ENCODE measurements at places on chromosomes 12 and 14.

DNA sequence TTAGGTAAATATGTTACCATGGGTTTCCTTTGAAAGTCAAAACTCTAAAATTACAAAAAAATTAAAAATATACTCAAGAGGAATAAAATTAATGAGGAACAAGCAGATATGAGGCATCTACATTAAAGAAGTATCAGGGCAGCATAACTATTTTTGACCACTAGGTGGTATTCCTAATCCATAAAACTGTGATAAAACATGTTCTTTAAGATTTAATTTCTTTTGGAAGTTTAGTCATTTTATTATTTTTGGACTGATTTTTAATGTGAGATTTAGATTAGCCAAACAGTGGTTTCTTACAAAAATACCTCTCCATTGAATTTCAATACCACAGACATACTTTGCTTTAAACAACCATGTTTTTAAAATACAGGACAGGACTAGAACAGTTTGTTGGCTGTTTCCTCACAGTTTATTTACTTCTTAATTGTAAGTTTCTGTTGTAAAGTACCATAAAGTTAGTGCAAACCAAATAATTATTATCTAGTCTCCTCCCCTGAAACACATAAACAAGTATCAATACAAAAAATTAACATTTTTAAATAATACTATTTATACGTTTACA is 49.8 kb downstream of the NTS start:
- DNase-seq: no peak

GRCh38 chr12:84969226-84969625 is 56.6 kb upstream of the SLC6A15 start:
- DNase-seq: no peak

DNA sequence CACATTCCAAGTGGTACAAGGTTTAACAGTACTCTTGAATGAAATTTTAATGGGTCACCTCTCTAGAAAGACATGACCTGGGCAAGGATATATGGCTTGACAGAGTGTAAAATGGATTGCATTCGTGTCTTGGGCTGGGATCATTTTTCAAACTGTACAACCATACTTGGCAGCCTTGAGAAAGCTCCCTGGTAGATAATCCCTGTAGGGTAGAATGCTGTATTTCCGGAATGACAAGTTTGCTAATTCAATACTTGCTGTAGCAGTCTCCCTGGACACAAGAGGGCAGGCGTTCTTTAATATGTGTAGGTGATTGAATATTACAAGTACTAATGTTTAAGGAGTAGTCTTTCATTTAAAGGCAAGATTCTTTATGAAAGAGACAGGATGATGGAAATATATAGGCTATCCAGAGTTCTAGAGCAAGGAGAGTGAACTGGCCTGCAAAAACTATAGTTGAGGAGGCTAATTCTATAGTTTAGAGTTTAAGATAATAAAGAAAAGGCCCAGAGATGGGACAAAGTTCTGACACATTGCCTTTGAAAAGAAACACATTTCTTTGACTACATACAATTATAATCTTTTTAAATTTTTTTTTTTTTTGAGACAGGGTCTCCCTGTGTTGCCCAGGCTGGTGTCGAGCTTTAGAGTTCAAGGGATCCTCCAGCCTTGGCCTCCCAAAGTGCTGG is 53.4 kb downstream of the PLBD1 start:
- no peak for DNase-seq

- DNase-seq: no peak
Measured at GRCh38 chr12:15130541-15130940, 90.7 kb downstream of the RERG start.

DNA sequence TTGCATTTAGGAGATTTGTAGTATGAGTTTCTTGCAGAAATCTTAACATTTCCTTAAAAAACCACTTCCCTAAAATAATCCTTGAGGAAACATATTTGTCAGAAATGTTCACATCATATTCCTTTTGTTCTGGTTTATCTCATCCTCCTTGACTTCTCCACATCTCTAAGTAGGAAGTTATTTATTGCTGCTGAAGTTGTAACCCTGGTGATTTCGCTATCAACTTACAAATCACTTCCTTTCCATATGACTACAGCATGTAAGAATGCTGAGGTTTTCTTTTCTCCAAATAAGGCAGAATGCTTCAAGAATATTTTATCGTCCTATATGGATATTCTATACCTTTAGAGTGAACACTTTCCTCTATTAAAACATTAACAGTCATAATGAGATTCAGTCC is 751.7 kb downstream of the NRXN3 start:
- no peak for DNase-seq

DNA sequence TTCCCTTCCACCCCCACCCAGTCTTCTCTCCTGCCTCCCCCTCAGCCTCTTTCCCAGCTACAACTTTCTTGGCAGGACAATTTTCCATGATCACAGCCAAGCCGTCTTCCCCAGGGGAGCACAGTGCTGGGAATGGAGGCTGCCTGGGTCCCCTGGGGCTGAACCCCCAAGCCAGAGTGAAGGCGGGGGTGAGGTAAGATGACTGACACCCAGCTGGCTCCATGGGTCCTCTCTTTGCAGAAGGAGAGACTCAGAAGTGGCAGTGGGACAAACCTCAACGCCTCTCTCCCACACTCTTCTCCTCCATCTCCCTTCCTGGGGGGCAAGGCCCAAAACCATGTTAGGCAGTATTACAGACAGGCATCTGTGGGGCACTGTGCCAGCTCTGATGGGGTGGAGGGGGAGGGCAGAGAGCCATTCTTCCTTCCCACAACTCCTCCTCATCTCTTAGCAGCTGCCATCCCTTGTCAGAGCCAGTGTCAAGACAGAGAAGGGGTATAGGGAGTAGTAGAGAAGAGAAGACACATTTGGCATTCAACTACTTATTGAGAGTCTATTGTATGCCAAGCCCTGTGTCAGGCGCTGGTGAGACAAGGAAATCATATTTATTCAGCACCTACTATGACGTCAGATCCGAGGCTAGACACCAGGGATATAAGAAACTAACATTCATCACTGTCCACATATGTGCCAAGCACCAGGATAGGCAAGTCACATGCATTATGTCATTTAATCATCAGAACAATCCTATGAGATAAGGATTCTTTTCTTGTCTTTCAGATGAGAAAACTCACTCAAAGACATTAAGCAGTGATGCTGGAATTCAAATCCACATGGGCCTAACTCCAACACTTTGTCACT is 3.6 kb downstream of the ITGA7 start:
- no peak for DNase-seq

DNA sequence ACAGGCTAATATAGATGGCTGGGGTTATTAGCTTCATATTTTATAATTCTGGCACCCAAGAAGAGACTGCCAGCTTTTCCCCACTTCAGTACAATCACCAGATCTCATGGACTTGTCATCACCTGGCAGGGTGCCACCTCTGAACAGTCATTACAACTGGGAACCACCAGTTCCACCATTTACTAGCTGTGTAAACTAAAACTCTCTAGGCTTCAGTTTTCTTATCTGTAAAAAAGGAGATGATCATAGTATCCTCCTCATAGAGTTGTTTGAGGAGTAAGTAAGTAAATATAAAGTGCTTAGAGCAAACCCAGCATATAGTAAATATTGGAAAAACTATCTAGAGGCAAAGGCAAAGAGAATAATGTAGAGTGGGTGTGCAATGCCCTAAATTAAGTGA is 19.3 kb downstream of the CPNE8 start:
- no peak for DNase-seq

GRCh38 chr14:99380402-99380801 is 100.3 kb downstream of the SETD3 start:
- DNase-seq: no peak

DNA sequence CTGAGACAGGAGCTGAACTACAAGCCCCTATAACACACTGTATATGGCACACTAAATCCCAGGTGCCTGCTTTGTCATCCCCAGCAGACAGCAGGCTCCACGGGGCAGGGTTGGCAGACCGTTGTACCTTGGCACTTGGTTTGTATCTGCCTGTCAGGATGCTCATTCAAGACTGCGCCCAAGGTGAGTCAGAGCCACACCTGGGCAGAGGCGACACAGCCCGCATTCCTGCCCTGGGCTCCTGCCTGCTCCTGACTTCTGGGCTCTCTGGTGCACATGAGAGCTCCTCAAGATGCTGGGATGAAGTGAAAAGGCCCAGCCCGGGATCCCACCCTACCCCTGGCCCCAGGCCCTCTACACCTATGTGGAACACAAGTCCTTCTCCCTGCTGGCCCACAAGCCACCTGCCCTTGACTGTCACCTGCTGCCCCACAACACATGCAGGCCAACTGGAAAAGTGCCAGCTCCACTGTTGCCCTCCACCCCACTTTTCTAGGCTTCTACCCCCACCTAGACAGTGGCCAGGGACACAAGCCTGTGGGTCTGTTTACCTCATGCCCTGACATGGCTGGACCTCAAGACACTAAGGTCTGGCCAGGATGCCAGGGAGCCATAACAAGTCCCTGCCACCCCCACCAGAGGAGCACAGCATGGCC is 30.8 kb upstream of the PNMA1 start:
- DNase-seq: no peak

GRCh38 chr12:123091230-123092150 is 59.4 kb downstream of the PITPNM2 start:
- DNase-seq: no peak

DNA sequence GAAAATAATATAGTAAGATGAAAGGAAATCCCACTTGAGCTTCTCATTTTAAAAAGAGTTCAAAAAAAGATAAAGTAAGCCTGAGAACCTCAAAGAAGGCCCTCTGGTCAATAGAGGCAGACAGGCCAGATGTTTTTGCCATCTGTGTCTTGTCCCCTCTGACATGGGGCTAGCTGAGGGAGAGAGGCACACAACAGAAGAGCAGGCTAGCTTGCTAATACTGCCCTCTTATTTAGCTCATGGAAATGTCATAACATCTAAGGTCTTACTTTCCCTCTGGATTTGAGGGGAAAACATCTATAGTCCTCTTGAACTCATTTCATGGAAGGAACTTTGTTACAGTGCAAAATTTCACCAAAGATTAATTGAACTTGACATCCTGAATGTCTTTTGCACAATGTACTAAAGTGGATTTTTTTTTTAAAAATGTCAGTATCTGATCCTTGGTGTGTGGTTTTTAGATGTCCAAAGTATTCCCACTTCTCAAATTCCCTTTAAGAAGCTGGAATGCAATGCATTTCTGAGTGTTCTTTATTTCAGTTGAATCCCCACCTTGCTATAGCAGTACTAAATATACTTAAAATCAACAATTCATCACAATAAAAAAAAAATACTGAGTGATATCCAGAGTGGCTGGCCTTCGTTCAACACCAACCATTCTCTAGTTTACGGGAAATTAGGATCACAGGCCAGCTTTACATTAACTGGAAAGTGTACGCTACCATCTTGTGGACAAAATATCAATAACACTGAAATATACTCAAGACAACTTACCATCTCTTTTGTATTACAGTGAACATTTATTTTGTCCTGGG is 176.7 kb downstream of the PAH start:
- DNase-seq: no peak

- DNase-seq: peak; percentile 91
Measured at GRCh38 chr12:10027721-10028120, 2.8 kb upstream of the CLEC9A start.

- DNase-seq: no peak
Measured at GRCh38 chr12:27733052-27733656, 22.5 kb downstream of the MRPS35 start.

- DNase-seq: no peak
Measured at GRCh38 chr14:56055511-56055910, 62.7 kb upstream of the PELI2 start.

DNA sequence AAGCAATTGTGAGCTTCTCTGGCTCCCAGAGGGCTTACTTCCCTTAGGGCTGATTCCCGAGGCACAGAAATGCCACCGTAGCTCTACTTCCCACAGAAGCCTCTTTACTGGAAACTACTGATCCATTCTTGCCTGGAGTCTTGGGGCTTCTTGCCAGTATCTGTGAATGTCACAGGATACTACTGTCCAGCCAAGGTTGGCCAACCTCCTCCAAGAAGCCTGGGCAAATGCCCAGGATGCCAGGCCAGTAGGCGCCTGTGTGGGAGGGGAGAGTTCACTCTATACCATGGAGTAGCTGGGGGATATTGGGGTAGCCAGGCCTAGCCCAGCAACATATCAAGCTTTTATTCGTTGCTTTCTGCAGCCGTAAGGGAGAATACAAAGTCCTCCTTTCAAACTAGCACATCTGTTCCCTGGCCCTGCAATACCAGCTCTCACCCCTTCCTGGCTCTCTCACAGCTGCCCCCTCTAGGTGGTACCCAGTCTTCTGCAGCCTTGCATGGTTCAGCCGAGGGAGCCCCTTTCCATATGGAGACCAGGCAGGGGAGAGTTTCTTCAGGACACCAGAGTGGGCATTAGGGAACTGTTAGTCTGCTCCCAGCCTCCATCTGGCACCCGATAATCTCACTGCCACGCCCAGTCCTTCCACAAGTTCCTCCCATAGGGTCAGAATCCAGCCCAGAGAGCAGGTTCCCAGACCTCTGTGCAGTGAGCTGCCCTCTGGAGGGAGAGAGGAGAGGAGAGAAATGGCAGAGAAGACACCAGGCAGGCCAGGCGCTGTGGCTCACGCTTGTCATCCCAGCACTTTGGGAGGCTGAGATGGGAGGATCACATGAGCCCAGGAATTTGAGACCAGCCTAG is 24.3 kb upstream of the PLEK2 start:
- no peak for DNase-seq

DNA sequence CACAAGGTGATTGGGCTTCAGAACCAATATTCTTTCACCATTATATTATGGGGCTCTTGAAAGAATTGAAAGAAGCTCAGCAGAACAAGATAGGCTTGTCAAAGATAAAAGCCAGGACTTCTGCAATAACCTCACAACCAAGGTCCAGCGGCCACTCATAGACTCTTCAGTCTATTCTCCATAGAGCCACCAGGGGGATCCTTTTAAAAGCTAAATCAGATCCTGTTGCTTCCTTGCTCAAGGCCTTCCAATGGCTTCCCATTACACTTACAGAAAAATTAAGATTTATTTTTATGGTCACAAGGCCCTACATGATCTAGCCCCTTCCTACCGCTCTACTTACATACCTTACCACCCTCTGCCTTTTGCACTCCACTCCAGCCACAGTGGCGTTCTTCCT is 169.6 kb downstream of the C12orf42 start:
- DNase-seq: no peak

DNA sequence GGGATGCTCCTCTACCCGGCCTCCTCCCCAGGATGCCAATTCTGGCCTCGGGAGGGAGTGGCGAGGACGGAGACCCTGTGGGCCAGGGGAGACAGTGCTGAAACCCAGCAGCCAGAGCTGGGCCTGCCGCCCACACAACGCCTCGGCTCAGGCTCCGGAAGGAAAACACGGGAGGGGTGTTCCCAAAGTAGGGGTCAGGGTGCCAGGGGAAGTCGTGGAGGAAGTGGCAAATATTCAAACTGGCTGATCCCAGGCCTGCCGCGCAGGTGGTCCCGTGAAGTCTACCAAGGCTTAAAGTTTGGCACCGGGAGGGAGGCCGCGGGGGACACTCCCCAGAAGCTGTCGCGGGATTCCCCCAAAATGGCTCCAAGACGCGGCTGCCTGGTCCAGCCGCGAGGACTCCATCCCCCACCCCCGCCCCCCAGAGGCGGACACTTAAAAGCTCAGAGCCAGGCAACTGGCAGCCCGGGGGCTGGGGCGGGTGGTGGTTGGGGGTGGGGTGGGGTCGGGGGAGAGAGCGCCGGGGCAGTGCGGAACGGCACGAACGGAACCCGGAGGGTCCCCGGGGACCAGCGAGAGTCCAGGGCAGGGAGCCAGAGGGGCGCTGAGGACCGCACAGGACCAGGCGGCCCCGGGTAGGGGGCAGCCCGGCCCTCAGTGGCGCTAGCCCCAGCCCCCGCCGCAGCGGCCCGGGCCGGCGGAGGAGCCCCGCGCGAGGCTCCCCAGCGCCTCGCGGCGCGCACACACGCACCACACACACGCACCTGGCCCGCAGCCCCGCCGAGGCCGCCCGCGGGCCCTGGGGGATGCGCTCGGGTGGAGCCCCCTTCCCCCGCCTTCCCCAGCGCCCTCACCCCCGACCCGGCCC is 20.0 kb downstream of the BEGAIN start:
- no peak for DNase-seq
